ENCODE measurements at places on chromosomes 7 and 10.

GRCh38 chr10:62709200-62709599, 95.3 kb upstream of the ADO start:
- no peak for DNase-seq

- no peak for DNase-seq
These were observed 66.0 kb downstream of the OSBPL3 start for GRCh38 chr7:24913801-24914464.

DNA sequence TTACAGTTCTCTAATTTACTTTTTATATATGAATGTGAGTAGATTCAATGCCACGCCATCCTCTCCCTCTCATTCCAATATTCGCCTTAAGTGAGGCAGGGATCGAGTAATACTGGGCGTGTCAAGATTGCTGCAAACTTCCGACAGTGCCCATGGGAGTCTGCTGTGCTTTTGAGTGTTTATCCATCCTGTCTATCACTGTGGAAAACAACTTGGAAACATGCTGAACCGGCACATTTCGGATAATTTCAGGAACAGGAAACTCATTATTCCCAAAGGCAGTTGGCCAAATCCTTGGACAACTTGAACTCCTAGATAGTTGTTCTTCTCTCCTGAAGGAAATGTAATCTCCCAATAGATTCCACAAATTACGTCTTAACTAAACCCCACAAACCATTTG, 28.5 kb downstream of the PIP4K2A start:
- DNase-seq, result no peak

DNA sequence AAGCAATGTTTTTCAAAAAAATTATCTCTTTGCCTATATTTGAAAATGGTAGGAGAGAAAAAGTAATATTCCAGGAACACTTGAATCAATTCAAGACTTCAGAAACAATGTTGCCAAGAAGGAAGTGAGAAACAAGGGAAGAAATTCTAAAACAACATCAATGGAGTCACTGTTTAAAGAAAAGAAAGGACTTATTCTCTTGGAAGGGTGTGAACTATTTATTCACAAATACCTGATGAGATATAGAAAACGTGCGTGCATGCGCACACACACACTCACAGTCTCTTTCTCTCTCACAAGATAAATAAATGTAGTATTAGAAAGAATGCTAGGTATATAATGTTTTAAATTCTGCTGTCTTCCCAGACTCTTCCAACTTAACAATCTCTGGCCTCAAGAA, 117.2 kb upstream of the FAM133B start:
- no peak for DNase-seq

DNA sequence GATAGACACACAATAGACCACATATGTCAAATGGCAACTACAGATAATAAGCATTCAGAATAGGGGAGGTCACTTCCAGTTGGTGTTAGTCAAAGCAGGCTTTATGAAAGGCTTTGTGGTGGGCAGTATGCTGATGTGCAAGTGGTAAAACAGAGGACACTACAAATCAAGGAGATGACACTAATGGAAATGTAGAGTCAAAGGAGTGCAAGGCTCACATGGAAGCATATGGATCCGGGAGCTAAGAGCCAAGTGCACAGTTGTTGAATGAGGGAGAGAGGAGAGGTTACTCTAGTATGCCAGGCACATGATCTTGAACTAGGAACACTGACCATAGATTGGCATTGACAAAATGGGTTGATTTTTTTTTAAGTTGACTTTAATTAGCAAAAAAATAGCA, 62.7 kb downstream of the GRM3 start:
- no peak for DNase-seq

- no peak for DNase-seq
These were observed 22.9 kb downstream of the CDK6 start for GRCh38 chr7:92813390-92814024.

- no peak for DNase-seq
These were observed 23.8 kb upstream of the AOAH start for GRCh38 chr7:36748017-36748487.

DNA sequence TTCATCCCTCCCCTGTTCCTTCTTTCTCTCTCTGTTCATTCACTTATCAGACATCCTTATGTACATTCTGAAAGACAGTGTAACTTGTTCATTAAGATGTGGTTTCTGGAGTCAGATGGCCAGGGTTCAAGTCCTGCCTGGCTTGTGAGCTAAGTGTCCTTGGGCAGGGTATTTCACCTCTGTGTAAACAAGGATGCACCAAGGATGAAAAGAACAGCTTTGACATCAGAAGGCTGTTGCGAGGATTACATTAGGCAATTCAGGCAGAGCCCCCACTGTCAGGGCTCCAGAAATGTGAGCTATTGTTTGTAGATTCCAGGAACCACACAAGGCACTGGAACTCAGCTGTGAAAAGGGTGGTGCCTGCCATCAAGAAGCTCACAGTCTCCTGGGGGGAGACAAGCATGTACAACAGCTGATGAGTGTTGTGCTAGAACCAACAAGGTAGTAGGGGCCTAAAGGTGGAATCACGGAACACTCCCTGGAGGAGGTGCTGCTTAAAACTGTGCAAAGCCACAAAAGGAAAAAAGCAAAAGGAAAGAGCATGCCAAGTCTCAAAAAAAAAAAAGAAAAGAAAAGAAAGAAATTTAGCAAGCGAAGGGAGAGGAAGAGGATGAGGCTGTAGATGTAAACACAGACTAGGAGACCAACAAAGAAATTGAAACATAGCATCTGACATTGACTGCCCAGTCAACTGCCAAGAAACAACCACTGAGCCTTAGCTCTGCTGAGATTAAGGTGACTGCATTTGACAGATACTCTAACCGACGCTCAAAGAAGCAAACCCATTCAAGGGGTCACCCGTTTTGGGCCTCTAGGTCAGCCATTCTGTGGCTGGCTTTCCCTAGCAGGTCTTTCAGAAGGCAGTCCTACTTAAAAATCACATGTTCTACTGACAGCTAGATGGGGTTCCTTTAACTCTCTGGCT, 12.5 kb downstream of the PDLIM1 start:
- DNase-seq, result no peak

GRCh38 chr10:25651534-25651933, 282.5 kb upstream of the MYO3A start:
- DNase-seq, result no peak

- DNase-seq, result no peak
These were observed 677 bp downstream of the SKAP2 start for GRCh38 chr7:26863518-26864308.

DNA sequence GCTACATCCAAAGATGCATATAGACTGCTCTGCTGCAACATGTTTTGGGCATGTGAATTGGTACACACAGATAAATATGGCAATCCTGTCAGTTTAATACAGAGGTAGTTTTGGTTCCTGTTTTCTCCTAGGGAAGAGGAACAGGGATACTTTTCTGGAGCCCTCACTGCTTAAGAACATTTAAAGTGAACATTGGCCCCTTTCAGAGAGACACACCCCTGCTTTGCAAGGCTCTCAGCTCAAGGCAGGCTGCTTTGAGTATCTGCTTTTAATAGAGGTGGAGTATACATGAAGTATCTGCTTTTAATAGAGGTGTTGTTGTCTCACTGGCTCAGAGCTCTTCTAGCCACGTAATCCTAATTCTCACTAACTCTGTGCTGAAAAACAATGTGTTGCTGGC, 38.9 kb downstream of the CYP51A1 start:
- DNase-seq, result no peak

GRCh38 chr7:116198748-116199410, 11.5 kb upstream of the TES start:
- no peak for DNase-seq

DNA sequence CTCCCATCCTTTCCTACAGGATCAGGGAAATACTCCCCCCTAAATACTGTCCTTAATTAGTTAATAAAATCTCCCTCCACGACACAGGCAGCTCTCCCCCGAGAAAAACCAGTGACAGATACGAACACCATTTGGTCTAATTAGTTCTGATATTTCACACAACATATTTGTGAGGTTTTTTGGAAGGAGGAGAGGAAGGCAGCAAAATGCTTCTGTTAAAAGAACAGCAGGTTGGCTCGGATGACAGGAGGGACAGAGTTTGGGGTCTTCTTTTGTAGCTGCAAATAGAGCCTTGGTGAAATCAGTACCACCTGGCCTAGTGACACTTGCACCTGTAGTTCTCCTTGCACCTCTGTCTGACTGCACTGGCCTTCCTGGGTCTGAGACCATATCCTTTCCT, 507.0 kb downstream of the PLXNA4 start:
- no peak for DNase-seq

GRCh38 chr7:152537639-152538038, 101.8 kb upstream of the KMT2C start:
- no peak for DNase-seq

DNA sequence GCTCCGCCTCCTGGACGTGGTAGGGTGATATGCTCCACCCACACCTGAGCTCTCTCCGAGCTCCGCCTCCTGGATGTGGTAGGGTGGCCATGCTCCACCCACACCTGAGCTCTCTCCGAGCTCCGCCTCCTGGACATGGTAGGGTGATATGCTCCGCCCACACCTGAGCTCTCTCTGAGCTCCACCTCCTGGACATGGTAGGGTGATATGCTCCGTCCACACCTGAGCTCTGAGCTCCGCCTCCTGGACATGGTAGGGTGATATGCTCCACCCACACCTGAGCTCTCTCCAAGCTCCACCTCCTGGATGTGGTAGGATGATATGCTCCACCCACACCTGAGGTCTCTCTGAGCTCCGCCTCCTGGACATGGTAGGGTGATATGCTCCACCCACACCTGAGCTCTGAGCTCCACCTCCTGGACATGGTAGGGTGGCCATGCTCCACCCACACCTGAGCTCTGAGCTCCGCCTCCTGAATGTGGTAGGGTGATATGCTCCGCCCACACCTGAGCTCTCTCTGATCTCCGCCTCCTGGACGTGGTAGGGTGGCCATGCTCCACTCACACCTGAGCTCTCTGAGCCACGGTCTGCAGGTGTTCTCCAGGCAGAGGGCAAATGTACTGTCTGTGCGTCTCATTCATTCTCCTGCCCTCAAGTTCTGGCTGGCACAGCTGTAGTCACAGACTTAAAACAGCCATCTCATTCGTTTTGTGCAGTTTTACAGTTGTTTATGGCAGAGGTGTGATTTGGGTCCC, 252.4 kb downstream of the DIP2C start:
- no peak for DNase-seq

Measured in urothelium cell line (cell line).